Dermis microvascular lymphatic vessel endothelial cell (primary cell): ENCODE measurements at places on chromosomes 6 and 20.

- no peak for DNase-seq
Observed at GRCh38 chr20:49149281-49150045, 38.7 kb downstream of the STAU1 start.

DNA sequence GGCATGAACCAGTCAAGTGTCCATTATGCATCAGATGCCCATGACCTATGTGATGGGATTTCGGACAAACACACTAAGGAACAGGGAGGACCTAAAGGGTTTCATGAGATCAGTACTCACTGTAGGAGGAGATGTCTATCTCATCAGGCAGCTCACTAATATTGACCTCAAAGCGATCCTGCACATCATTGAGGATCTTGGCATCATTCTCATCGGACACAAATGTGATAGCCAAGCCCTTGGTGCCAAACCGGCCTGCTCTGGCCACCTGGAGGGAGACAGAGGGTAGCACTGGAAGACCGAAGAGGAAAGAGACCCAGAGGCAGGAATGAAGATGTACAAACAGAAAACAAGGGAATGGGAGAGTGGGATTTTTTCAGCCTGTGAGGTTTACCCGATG is 1.9 kb downstream of the MCCD1 start:
- no peak for DNase-seq

GRCh38 chr20:3174442-3175261 is 1.3 kb upstream of the LZTS3 start:
- DNase-seq: peak; percentile 12

DNA sequence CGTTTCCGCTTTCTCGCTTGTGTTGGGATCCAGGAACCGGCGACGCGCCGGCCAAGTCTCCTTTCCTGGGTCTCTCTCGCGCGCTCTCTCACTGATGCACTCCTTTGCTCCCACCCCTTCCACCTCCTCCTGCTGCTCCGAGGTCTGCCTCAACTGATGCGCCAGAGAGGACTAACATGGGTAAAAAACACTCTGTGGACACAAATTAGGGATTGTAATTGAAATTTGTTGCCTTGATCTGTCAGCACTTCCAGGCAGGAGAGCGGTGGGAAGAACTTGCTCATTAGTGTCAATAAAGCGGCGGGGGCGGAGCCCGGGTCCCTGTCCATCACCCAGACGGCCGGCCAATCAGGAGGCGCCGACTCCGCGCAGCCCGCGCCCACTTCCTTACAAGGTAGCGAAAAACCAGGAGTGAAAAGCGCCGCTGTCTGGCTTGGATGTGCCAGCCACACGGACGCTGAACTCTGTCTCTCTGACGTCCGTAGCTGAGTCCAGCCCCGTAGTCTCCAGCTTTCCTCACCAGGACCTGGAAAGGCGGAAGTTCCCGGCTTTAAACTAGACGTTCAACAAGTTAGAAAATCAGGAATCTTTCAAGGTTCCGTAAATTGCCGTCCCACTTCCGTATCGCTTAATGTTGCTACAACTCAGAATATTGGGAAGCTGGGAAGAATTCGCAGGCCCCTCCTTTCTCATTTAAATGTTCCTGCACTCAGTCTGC is at the start of gene TBX18:
Gene TBX18, minus strand, starts transcription at position 267 of the 718 bp plus-strand sequence. CDS start 417 bp downstream, outside the sequence.
- peak; percentile 98 for DNase-seq

GRCh38 chr6:15816661-15817060 is 153.8 kb upstream of the DTNBP1 start:
- no peak for DNase-seq

GRCh38 chr6:10424040-10424439 is 9.2 kb upstream of the TFAP2A start:
- no peak for DNase-seq

GRCh38 chr6:44569931-44570385 is 182.5 kb downstream of the CDC5L start:
- no peak for DNase-seq

- DNase-seq: no peak
Observed at GRCh38 chr6:39269961-39270360, 40.7 kb upstream of the KCNK5 start.

DNA sequence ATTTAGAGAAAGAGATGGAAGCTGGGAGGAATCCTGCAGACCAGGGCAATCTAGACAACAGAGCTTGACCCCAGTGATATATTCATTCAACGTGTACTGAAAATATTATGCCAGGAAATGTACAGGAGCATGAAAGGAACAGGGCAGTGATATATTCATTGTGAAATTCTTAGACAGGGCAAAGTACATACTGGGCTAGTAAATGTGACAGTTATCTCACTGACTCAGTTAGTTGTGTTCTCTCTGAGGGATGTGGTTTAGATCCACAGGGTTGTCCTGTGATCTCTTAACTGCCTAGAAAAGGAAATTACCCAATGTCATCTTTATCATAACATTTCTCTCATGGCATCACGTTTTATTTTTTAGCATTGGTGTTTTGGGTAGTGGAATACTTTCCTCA is 891.3 kb downstream of the EYS start:
- no peak for DNase-seq

GRCh38 chr6:16944596-16944995 is 157.3 kb upstream of the STMND1 start:
- no peak for DNase-seq

- no peak for DNase-seq
Observed at GRCh38 chr6:166375013-166375412, 7.7 kb downstream of the MPC1 start.

DNA sequence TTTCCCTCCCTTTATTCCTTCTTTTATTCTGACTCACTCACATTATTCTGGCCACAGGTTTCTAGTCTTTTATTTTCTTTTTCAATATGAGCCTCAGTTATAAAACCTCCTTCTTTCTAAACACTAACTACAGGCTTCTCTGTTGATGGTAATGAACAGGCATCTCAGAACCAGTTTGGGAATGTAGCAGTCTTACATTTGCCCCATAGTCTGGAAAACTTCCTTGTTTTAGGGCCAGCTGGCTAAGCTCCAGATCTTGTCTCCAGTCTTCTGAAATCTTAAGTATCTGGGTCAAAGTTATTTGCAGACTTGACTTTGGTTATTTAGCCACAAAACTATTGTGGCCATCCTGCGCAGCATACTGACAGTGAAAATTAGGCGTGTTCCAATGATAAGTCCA is 97.0 kb upstream of the MAN1A1 start:
- peak; percentile 24 for DNase-seq

- no peak for DNase-seq
Observed at GRCh38 chr6:118187568-118188164, 280.6 kb downstream of the SLC35F1 start.

DNA sequence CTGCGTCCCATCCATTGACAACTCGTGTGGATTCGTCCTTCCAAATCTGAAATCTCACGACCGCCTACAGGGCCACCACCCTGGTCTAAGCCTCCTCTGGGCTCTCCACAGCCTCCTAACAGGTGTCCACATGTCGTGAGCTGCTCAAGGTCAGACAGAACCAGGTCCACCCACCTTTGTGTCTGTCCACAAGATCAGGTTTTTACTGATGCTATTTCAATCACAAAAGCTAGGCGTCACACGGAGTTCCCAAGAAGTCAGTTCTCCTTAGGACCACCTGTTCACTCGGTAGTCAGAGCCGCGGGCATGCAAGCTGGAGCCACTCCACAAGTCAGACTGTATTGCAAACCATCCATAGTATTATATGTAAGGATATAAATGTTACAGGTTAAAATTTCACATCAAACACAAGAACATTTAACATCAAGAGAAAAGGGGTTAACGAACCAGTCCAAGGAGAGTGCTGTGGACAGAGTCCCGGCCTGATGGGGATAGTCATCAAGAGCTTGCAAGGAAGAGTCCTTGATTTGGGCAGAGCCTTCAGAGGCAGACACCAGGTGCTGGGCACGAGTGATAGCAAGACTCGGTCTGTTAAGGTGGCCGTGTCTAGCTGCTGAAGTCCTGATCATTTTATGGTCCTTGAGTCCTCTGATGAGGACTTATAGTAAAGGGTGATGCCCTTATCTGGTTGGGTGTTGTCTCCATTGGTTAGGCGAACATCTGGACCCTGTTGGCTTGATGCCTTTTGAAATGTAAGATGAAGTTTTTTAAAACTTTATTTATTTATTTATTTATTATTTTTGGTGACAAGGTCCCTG is 731 bp upstream of the DNPH1 start:
- DNase-seq: no peak

DNA sequence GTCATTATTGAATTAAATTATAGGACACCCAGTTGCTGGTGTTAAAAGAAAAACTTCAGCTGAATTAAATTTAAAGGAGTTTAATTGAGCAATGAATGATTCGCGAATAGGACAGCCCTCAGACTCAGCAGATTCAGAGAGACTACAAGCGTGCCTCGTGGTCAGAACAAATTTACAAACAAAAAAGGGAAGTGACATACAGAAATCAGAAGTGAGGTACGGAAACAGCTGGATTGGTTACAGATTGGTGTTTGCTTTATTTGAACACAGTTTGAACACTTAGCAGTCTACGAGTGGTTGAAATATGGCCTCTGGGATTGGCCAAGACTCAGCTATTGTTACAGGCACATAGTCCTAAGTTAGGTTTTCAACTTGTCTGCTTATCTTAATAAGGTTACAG is 25.8 kb upstream of the TNFRSF21 start:
- peak; percentile 7 for DNase-seq

GRCh38 chr6:103367212-103367611 is 1492.5 kb downstream of the HACE1 start:
- DNase-seq: no peak

DNA sequence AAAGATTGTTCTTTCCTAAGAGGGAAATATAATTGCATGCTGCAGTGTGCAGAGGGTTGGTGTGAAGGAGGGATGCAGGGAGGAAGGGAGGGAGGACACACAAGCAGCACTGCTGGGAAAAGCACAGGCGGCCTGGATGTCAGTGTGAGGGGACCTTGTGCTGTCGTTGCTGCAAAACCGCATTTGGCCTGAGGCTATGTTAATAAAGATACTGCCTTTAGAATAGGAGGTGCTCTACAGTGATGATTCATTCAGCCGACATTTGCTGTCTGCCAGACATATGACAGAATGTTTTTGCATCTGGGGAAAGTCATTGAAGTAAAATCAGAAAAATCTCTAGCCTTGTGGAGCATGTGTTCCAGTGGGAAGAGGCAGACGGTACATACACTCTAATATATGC is 50.5 kb upstream of the TRIM26 start:
- no peak for DNase-seq

GRCh38 chr20:59123011-59123677 is 40.5 kb upstream of the ZNF831 start:
- DNase-seq: no peak

GRCh38 chr20:37972256-37973058 is 60.8 kb downstream of the TTI1 start:
- DNase-seq: no peak

- DNase-seq: no peak
Observed at GRCh38 chr6:31978831-31979230, 3.0 kb upstream of the C4A start.

DNA sequence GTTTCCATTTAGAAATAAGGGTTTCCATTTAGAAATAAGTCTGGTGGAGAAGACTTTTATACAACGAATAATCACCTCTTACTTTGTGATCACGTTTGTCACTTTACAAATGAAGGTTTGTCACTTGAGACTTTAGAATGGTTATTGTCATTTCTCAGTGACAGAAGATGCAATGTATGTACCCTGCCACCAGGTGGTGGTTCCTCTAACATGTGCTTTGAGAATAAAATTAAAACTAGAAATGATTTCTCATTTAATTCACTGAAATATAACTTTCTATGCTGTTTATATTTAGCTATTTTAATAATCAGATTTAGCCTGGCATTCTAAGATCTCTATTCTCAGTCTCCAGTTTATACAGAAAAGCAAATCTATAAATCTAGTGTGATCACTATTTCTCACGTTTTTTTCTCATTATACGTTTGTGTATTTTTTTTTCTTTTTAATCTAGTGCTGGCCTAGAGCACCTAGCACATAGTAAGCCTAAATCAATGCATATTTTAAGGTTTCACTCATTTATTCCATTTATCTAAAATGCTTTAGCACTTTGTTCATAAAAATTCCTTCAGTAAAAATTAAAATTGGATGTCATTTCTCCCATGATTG is 57.4 kb upstream of the TFAP2D start:
- DNase-seq: peak; percentile 43

- DNase-seq: no peak
Observed at GRCh38 chr20:60937585-60937984, 314.5 kb upstream of the CDH4 start.

- no peak for DNase-seq
Observed at GRCh38 chr6:103504501-103505154, 1355.1 kb downstream of the HACE1 start.

DNA sequence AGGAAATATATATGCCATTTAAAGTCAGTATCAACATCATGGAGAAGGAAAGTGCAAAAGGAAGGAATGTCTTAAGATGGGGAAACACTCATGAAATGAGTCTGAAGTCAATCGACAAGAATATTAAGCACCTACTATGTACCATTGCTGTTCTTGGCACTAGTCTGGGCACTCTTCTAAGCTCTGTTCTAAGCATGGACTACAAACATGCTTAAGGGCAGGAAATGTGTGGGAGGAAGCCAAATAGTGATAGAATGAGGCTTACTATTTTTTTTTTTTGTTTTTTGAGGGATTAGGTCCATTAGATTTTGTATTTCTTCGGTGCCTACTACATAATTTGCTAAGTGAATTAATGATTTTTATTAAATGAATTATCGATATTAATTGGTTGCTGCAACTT is 83.8 kb upstream of the SUPT3H start:
- no peak for DNase-seq

DNA sequence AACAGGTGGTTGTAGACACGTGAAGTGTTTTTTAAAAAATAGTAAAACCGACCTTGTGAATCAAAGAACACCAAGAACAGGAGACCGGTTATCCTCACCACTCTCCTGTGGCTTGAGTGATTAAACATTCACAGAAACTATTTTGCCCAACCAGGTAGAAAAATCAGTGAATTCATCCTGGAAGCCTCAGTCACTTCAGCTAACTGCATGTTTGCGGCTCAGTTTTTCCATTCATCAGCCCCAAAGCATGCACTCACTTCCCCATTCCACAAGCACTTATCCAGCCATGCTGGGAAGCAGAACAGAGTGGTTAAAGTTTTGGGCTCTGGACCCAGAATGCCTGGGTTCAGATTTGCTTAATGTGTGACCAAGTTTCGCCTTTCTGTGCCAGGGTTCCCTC is 2.4 kb downstream of the LRRN4 start:
- no peak for DNase-seq

DNA sequence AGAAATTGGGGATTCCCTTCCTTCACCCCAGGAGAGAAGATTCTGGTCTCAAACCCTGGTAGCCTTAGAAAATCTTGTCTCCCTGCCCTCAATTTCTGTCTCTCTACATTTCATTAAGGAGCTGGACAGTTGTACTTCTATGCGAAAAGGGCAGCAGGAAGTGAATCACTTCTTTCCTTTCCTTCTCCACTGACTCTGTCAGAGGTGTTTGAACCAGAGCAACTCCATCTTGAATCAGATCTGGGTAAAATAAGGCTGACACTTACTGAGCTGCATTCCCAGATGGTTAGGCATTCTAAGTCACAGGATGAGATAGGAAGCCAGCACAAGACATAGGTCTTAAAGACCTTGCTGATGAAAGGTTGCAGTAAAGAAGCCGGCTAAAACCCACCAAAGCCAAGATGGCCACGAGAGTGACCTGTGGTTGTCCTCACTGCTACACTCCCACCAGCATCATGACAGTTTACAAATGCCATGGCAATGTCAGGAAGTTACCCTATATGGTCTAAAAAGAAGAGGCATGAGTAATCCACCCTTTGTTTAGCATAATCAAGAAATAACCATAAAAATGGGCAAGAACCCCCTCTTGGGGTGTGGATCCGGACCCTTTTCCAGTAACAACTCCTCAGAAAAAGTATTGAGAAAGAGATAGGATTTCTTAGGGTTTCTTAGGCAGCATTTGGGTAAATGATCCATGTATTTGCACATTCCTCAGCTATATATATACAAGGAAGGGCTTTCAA is 95.8 kb upstream of the PLCB4 start:
- DNase-seq: no peak
